ENCODE measurements at places on chromosomes 7 and 10. TPM values are rescaled to one million over a fixed set of nuclear protein-coding genes. Genes with fewer than 3 reads are reported as not detected.

DNA sequence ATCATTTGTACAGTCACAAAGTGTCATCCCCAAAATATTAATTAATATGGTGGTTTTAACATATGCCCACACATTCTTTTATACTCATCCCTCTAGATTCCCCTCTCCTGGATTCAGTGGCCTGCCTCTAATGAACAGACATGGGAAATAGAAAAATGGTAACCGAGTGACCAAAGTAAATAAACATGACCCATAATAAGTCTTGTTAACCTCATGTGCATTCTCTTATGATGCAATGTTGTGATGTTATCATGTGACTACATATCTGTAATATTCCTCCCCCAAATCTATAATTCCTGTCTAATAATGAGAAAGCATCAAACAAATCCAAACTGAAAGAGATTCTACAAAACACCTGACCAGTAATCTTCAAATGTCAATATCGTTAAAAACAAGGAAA, 164.5 kb upstream of the PRSS1 start:
- no peak for DNase-seq

GRCh38 chr10:2038036-2038435, 300.7 kb upstream of the ADARB2 start:
- no peak for DNase-seq

DNA sequence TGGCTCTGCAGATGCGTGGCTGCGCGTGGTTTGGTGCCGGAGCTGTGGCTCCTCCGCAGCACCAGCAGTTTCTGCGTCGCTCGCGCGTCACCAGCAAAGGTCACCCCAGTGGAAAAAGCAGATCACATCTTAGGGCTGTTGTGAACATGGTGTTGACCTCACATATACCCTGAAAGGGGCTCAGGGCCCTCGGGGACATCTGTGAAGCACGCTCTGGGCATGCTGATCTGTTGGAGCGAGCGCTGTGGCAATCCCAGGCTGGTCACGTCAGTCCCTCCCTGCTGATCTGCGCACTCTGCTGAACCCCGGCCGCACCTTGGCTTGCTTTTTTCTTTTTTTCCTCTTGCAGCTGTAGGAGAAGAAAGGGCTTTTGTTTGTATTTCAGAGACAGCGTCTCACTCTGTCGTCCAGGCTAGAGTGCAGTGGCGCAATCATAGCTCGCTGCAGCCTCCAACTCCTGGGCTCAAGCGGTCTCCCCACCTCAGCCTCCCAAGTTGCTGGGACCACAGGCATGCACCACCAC, 33.3 kb upstream of the AP5Z1 start:
- DNase-seq = no peak

DNA sequence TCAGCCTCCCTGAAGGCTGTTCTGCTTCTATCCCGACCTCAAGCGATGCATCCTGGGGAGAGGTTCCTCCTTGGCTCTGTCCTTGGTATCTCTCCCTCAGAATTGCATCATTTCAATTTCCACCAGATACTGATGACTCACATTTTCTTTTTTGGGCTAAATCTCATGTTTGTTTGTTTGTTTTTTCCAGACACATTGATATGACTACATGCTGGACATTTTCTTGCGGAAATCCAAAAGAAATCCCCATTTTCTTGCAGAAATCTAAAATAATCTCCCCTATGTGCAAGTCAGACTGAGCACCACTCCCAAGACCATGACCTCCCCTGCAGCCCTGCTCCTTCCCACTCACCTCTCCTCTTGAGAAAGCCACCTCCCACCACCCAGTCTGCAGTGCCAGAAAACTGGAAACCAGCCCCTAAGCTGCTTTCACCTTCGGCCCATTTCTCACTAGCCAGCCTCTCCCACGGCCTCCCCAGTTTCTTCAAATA, 260.2 kb upstream of the PRKCQ start:
- DNase-seq = no peak

The CALHM3 gene
- not detected for total RNA-seq

The ZFYVE27 gene
- total RNA-seq = 15.9 TPM

The BUD23 gene
- 36.8 TPM for total RNA-seq

The DLX6 gene
- 0.16 TPM for total RNA-seq
